T-helper 2 cell (primary cell): ENCODE measurements at places on chromosomes 11 and 22.

- DNase-seq: no peak
Observed at GRCh38 chr22:50548921-50549790, 3.5 kb downstream of the KLHDC7B start.

GRCh38 chr22:28810821-28811491 is 10.6 kb upstream of the XBP1 start:
- peak; percentile 87 for DNase-seq

- DNase-seq: no peak
Observed at GRCh38 chr11:110053848-110054414, 39.3 kb upstream of the ZC3H12C start.

DNA sequence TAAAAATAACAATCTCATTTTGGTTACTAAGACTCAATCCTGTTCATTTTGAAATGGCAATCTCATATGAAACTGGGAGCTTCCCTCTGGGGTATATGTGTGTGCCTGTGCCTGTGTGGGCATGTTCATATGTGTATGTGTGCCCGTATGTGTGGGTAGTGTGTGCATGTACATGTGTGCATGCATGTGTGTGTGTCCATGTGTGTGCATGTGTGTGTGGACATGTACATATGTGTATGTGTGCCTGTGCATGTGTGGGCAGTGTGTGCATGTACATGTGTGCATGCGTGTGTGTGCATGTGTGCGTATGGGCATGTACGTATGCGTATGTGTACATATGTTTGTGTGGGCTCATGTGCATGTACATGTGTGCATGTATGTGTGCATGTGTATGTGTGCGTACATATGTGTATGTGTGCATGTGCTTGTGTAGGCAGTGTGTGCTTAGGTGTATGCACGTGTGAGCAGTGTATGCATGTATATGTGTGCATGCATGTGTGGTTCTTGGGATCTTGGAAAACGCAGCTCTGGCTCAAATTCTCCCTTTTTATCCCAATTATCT is 24.5 kb upstream of the CACNG2 start:
- DNase-seq: no peak

- DNase-seq: no peak
Observed at GRCh38 chr11:45355706-45356041, 69.5 kb upstream of the SYT13 start.

DNA sequence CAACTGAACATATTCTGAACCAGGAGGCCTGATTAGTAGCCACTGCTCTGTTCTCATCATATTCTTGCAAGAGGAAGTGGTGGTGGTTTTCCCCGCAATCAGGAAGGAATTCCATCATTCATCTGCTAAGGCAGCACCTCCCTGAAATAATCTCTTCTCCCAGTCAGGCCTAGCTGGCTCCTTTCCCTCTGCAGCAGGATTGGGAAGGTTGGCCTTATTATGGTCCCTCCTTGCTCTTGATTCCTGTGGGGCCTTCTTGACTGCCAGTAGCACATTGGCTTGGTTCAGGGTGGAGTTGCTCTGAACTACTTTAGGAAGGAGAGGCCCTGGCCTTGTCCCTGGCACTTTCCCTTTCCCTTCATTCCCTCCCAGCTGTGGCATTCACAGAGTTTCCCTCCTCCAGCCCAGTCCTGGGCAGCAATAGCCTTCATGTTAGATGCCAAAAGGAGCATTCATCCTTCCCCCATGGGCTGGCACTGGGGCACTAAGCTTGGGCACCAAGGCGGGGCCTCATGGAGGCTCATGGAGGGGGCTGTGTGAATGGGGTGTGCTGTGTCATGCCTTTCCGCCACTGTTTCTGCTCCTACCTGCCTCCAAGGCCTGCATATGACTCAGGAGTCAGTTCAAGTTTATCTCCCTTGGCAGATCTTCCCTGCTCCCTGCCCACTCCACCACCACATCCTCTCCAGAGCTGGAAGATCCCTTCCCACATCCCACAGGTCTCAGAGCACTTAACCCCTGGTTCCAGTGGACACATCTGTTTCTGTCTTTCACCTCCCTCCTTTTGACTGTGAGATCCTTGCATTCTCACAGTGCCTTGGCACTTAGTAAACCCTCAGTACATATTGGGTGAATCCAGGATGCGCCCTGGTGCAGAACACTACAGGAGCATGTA is 27.6 kb upstream of the CD44 start:
- DNase-seq: peak; percentile 23
